ENCODE measurements at places on chromosomes 5 and 9.

- no peak for DNase-seq
Observed at GRCh38 chr5:117759849-117760499, 1185.4 kb upstream of the SEMA6A start.

- no peak for DNase-seq
Observed at GRCh38 chr5:56659971-56660370, 155.4 kb upstream of the MAP3K1 start.

GRCh38 chr5:31962871-31963307 lies 211.2 kb downstream of the GOLPH3 start:
- no peak for DNase-seq

GRCh38 chr9:89873801-89874200 lies 269.0 kb downstream of the GADD45G start:
- DNase-seq = no peak

- no peak for DNase-seq
Observed at GRCh38 chr5:537098-537497, 12.8 kb upstream of the SLC9A3 start.

- DNase-seq = no peak
Observed at GRCh38 chr5:148922606-148923005, 96.2 kb downstream of the ADRB2 start.

Measured in T follicular helper cell (primary cell).